Fibroblast of skin of right biceps (primary cell): ENCODE measurements at places on chromosomes 6 and 20.
A peak's percentile ranks its signal among the peaks of the same experiment; 100 is the strongest.

- DNase-seq, result peak; percentile 67
Observed at GRCh38 chr6:68778356-68779020, 143.4 kb downstream of the ADGRB3 start.

- DNase-seq, result peak; percentile 15
Observed at GRCh38 chr20:32945710-32946221, 58.5 kb downstream of the SUN5 start.

DNA sequence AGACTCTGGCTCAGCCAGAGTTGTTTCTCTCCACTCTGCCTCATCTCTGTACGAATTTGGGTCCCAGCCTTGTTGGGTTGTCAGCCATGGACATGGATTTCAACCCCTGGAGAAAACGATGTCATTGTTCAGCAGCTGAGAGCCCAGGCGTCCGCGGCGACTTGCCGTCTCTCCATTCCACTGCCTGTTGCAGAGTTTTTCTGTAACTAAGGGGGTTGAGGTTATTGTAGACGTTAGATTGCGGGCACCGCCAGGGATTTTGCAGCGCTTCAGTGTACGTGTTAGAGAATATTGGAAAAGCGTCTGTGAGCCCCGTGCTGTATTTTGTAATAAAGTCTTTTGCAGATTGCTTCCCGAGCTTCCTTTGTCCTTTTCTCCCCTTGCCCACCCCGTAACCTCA is 13.1 kb upstream of the RBM38 start:
- no peak for DNase-seq

GRCh38 chr20:61737346-61737745 is 328.3 kb downstream of the TAF4 start:
- no peak for DNase-seq

GRCh38 chr6:144394210-144394609 is 109.1 kb downstream of the UTRN start:
- peak; percentile 14 for DNase-seq

GRCh38 chr6:1603708-1604107 is 6.0 kb upstream of the FOXC1 start:
- no peak for DNase-seq

DNA sequence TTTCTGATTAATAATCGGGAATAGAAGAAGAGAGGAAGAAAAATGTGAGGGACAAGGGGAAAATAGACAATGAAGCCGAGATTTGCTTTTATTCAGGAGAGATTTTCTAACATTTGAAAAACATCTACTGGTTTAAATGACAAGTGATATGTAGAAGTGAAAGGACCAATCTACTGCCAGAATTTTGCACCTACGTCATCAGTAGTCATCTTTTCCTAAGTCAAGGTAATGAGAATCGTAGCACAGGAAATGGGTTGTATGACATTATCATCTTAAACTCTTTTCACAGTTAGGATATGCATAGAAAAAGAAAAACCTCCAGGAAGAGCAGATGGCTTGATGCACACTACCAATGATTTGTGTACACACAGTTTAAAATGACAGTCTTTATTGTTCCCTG is 45.3 kb upstream of the RAB32 start:
- DNase-seq, result no peak

DNA sequence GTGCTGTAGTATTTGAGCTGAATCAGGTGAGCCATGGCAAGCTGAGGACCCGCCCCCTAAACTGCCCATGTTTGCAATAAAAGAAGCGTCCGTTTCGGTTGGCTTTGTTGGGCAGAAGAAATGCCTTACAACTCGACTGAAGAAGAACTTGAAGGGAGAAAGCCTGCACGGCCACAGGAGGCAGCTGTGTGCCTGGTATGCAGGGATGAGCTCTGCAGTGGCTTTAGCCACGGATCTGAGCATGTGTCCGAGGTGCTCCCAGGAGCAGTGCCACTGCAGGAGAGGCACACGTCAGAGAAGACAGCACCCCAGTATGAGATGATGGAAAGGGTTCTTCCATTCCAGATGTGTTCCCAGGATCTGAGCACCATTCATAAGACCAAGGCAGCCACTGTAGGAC is 23.5 kb downstream of the KIZ start:
- DNase-seq, result no peak

GRCh38 chr6:81929828-81930227 is 177.3 kb upstream of the TENT5A start:
- DNase-seq, result peak; percentile 96

DNA sequence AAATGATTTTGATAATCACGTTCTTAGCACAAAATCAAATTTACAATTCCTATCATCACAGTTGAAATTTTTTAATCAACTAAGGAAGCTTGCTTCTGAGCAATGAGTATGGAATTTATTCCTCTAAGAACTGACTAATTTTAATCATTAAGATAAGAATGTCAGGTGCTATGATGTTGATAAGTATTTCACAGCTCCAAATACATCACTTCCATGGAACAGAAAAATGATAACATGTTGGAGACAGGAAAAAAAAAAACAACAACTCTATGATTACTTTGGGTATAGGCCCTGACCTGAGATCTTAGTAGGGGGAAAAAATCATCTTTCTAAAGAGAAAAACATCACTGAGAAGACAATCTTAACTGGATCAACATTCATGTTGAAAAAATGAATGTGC is 89.4 kb upstream of the BMP2 start:
- no peak for DNase-seq

GRCh38 chr6:16600026-16600425 is 161.2 kb downstream of the ATXN1 start:
- peak; percentile 28 for DNase-seq

DNA sequence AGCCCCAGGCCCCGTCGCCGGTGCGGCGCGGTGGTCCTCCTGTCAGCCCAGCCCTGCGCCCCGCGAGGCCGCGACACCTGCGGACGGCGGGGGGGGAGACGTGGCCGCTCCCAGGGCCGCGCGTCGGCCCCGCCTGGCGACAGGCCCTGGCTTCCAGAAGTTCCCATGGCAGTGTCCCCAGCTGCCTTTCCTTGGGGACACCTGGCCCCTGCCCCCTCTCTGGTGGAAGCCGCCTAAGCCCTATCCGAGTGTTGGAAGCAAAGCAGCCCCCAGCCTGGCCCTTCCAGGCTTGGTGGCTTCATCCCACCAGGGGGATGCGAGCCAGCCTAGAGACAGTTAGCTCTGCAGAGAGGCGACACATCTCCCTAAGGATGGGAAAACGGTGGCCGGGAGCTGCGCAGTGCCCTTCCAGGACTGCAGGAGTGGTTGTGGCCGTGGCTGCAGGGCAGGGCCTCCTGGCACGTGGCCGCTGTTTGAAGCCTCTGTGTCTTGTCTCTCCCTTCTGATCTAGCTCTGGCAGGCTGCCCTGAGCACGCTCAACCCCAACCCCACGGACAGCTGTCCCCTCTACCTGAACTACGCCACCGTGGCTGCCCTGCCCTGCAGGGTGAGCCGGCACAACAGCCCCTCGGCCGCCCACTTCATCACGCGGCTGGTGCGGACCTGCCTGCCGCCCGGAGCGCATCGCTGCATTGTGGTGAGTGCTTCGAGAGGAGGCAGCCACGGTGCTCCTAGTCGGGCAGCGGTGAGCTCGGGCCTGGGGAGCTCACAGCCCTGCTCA is 816 bp downstream of the NPEPL1 start:
- DNase-seq, result no peak

GRCh38 chr6:160031442-160031841 is 62.6 kb downstream of the IGF2R start:
- DNase-seq, result peak; percentile 50

DNA sequence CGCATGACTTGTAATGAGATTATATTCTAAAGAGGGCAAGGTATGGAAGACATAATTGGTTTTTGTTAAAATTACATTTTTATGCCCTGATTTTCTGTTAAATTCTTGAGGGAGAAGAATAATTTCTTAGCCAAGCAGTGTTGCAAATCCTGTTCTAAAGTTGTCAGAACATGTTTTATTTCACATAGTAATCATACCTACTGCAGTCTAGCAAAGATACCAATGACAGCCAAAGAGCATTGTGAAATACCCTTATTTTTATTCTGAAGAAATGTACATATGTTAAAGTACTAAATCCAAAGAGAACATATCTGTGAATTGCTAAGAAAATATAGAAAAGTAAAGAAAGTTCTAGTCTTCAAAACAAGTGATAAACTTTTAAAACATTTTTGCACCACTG is 39.6 kb upstream of the SMIM8 start:
- DNase-seq, result no peak

DNA sequence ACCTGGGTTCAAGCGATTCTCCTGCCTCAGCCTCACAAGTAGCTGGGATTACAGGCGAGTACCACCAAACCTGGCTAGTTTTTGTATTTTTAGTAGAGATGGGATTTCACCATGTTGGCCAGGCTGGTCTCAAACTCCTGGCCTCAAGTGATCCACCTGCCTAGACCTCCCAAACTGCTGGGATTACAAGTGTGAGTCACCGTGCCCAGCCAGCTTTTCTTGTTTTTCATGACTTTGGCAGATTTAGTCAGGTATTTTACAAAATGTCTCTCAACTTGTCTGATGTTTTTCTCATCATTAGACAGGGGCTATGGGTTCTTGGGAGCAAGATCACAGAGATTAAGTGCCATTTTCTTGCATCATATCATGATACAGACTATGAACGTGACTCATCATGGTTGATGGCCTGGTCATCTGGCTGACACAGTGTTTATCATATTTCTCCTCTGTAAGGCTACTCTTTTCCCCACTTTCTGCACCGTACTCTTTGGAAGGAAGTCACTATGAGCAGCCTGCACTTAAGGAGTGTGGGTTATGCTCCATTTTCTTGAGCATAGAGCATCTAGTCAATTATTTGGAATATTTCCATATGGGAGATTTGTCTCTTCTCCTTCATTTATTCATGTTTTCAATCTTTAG is 67.8 kb downstream of the RNF182 start:
- peak; percentile 84 for DNase-seq

- DNase-seq, result no peak
Observed at GRCh38 chr6:41080621-41081020, 7.8 kb downstream of the NFYA start.

- peak; percentile 55 for DNase-seq
Observed at GRCh38 chr20:4956200-4956810, 45.0 kb downstream of the SLC23A2 start.

DNA sequence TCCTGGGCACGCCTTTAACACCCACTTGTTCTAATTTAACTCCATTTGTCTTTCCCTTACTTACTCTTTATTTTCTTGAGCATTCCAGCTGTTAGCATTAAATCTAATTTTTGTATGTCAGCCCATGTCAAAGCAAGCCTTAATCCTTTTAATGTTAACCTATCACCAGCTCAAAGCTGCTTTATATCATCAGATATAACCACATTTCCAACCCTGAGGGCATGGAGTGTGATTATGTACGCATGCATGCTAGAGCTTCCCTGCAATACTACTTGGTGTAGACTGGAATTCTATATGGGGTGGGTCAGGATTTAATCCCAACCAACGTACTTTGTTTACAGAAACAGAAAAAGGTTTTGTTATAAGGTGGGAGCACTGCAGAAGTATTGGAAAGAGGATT is 139.4 kb upstream of the HMGN3 start:
- no peak for DNase-seq

DNA sequence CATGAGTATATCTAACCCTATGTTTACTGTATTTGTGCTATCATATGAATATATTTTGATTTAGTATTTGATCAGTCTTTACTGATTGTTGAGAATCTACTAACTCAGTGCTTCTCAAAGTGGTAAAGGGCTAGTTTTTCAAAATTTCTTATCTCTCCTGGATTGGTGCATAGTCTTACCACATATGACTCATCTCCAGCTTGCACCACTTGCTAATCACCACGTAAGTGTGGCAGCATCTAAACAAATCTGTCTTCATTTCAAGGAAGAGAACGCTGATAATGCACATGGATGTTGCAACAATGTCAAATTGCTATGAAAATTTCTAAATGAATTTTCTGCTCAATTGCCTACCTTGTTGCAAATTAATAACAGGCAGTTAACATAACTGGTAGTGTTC is 299.5 kb downstream of the PAX1 start:
- peak; percentile 10 for DNase-seq

GRCh38 chr20:3045042-3045815 is 623 bp upstream of the MRPS26 start:
- DNase-seq, result peak; percentile 47
